Thymus (tissue), 14 donors: ENCODE measurements at places on chromosomes 3 and 15. TPM values are rescaled to one million over a fixed set of nuclear protein-coding genes. Genes with fewer than 3 reads are reported as not detected.

GRCh38 chr3:122774564-122774963, 19.1 kb downstream of the HSPBAP1 start:
- peaks cover 2% of the 10 kb centered on the region for H3K36me3 ChIP-seq
- DNase-seq: no peak
- no peaks in the 10 kb centered on the region for H3K27me3 ChIP-seq

GRCh38 chr15:60793656-60794055, 314.7 kb upstream of the ICE2 start:
- H3K4me3 ChIP-seq: no peak overlapping the region
- no peak for DNase-seq
- H3K36me3 ChIP-seq: no peaks in the 10 kb centered on the region
- H3K27ac ChIP-seq: no peak overlapping the region
- H3K4me1 ChIP-seq: no peaks in the 10 kb centered on the region

DNA sequence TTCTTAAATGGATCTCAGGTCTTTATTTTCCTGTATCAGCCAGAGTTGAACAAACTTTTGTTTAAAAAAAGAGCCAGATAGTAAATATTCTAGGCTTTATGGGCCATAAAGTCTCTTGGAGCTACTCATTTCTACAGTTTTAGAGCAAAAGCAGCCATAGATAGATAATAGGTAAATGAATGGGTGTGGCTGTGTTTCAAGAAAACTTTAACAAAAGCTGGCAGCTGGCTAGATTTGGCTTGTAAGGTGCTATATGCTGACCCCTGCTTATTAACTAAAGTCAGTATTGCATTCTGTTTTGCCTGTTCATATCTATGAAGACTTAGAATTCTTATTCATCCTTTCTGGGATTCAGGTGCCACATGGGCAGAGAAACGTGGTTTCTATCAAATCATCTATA, 29.0 kb downstream of the MFN1 start:
- no peak for DNase-seq
- H3K4me1 ChIP-seq: no peaks in the 10 kb centered on the region
- H3K36me3 ChIP-seq: peaks cover 18% of the 10 kb centered on the region
- no peak overlapping the region for H3K27ac ChIP-seq

GRCh38 chr3:24550588-24550987, 55.9 kb upstream of the THRB start:
- DNase-seq: no peak
- no peaks in the 10 kb centered on the region for H3K27me3 ChIP-seq
- no peak overlapping the region for H3K4me3 ChIP-seq
- H3K27ac ChIP-seq: no peak overlapping the region
- no peaks in the 10 kb centered on the region for H3K36me3 ChIP-seq

- no peak overlapping the region for H3K27ac ChIP-seq
- H3K4me1 ChIP-seq: no peaks in the 10 kb centered on the region
- H3K27me3 ChIP-seq: no peaks in the 10 kb centered on the region
These were observed 11.0 kb downstream of the NDUFB5 start for GRCh38 chr3:179615458-179616173.

DNA sequence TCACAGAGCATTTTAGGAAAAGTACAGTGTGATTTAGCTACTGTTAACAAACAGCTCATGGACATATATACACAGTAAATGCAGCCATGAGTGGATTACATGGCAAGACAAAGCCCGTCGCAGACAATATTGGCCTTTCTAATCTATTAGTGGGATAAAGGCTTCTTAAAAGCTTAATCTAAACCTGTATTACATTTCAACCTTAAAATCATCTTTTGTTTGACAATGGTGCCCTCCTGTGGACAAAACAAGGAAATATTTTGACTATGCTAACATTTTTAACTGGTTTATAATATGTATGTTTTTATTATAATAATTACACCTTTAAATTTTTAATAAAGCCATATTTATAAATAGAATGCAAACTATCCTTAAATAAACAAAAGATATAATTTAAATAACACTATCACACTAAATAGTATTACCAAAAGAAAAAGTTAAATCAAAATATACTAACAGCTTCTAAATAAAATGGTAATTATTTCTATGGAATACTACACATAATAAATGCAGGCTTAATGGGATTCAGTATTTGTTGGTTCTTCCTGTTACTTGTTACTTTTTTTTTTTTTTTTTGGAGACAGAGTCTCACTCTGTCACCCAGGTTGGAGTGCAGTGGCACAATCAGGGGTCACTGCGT, 38.6 kb downstream of the TAFA4 start:
- DNase-seq: no peak
- H3K27me3 ChIP-seq: no peaks in the 10 kb centered on the region
- no peaks in the 10 kb centered on the region for H3K36me3 ChIP-seq
- H3K4me3 ChIP-seq: no peak overlapping the region
- H3K4me1 ChIP-seq: no peaks in the 10 kb centered on the region
- H3K27ac ChIP-seq: no peak overlapping the region

- peak overlapping the region; percentile 88 for H3K27ac ChIP-seq
- H3K4me3 ChIP-seq: no peak overlapping the region
- peaks cover 74% of the 10 kb centered on the region for H3K4me1 ChIP-seq
- no peaks in the 10 kb centered on the region for H3K27me3 ChIP-seq
- peaks cover 17% of the 10 kb centered on the region for H3K36me3 ChIP-seq
These were observed 51.5 kb downstream of the TGFBR2 start for GRCh38 chr3:30657914-30658313.

DNA sequence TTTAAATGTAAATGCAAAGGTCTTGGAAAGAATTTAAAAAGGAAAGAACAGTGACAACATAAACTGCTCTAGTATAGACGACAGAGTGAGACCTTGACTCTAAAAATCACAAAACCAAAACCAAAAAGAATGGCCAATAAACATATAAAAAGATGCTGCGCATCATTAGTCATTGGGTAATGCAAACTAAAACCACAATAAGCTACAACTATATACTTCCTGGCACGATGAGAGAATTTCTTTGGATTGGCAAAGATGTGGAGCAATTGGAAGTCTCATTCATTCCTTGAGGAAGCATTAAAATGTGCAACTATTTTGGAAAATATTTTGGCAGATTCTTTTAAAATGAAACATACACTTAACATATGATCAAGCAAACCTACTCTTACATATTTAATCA, 98.7 kb upstream of the ZPLD1 start:
- no peak overlapping the region for H3K27ac ChIP-seq
- no peak for DNase-seq
- H3K4me3 ChIP-seq: no peak overlapping the region
- H3K4me1 ChIP-seq: no peaks in the 10 kb centered on the region
- H3K36me3 ChIP-seq: no peaks in the 10 kb centered on the region

GRCh38 chr3:32384938-32385337, 6.7 kb upstream of the CMTM7 start:
- no peaks in the 10 kb centered on the region for H3K36me3 ChIP-seq
- no peak for DNase-seq
- no peaks in the 10 kb centered on the region for H3K27me3 ChIP-seq
- no peak overlapping the region for H3K4me3 ChIP-seq
- H3K4me1 ChIP-seq: peaks cover 2% of the 10 kb centered on the region
- no peak overlapping the region for H3K27ac ChIP-seq

DNA sequence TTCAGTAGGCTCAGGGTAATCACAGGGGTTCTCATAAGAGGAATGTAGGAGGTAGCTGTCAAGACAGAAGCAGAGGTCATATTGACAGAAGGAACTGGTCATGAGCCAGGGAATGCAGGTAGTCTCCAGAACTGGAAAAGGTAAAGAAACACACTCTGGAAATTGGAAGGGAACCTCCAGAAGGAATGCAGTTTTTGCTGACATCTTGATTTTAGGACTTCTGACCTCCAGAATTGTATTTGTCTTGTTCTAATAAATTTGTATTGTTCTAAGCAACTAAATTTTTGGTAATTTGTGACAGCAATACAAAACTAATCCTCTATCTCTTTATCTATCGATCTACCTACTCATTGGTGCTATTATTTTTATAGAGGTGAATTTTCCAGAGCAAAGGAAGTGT, 49.2 kb downstream of the OTOL1 start:
- H3K4me3 ChIP-seq: no peak overlapping the region
- H3K36me3 ChIP-seq: no peaks in the 10 kb centered on the region
- no peaks in the 10 kb centered on the region for H3K4me1 ChIP-seq
- no peak overlapping the region for H3K27ac ChIP-seq
- no peak for DNase-seq
- no peaks in the 10 kb centered on the region for H3K27me3 ChIP-seq

- H3K4me3 ChIP-seq: no peak overlapping the region
- H3K27me3 ChIP-seq: no peaks in the 10 kb centered on the region
- no peaks in the 10 kb centered on the region for H3K36me3 ChIP-seq
These were observed 36.1 kb downstream of the BNC1 start for GRCh38 chr15:83248151-83249029.

- H3K36me3 ChIP-seq: no peaks in the 10 kb centered on the region
- no peaks in the 10 kb centered on the region for H3K4me1 ChIP-seq
- no peak for DNase-seq
These were observed 260.4 kb upstream of the KCNMB2 start for GRCh38 chr3:178275793-178276192.

DNA sequence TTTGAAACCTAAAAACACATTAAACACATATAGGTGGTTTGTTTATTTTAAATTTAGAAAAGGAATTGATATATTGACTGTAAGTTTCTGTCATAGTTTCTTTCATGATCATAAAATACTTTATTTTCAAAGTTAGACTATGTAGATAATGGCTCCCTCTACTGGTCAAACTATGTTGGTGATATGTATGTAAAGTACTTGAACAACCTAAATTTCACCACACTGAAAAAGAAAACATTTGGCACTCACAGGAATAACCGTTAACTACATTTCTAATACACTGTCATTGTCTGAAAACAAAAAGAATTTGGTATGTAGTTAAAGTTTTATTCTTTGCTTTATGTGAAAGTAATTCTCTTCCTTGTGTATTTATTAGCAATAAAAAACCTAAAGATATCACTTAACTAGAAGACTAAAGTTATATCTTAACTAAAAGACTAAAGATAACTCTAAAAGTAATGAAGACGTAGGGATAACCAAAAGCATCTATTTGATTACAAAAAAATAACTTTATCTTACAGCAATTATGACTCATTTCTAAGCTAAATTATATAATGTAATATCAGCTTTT, 427.5 kb downstream of the VGLL3 start:
- H3K4me3 ChIP-seq: no peak overlapping the region
- no peaks in the 10 kb centered on the region for H3K27me3 ChIP-seq
- DNase-seq: peak; percentile 5
- H3K36me3 ChIP-seq: no peaks in the 10 kb centered on the region
- no peaks in the 10 kb centered on the region for H3K4me1 ChIP-seq

DNA sequence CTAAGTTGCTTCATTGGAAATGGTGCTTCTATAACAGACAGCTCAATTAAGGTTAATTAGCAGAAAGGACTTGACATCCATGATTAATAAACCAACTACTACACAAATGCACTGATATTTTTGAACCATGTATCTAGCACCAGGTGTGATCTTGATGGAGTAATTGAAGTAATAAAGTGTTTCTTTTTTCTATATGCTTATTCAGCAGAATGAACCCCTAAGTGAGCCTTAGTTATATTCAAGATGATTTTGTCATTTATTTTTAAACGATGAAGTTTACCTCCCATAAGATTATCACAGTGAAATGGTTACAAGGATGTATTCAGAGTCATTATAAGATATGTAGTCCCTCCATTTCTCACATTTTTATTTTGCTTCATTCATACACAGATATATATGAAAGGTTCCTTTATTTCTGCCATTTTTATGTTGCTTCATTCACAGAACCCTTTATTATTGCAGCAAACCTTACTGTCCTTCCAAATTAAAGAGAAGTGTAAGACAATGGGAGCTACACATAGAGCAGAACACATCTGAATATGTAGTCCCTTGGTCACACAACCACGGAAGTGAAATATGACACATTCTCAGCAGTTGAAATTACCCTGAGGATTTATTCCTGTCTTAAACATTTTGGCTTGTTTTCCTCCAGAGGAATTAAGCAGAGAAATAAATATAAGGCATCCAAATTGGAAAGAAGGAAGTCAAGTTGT, 295.0 kb downstream of the RAP2B start:
- no peak overlapping the region for H3K27ac ChIP-seq
- H3K4me3 ChIP-seq: no peak overlapping the region
- no peaks in the 10 kb centered on the region for H3K4me1 ChIP-seq
- H3K36me3 ChIP-seq: no peaks in the 10 kb centered on the region

DNA sequence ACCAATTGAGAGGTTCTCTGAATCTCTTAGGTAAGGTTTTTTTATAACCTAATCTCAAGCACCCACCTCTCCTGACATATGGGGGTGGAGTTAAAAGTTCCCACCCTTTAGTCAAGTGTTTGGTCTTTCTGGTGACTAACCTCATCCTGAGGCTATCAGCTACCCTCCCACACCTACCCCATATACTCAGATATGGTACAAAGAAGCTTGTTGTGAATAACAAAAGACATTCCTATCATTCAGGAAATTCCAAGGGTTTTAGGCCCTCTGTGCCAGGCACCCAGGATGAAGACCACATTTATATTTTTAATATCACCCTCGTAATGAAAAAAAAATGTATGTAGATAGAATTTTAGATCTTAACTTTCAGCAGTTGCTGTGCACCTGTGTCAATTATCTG, 9.0 kb downstream of the CHMP2B start:
- H3K4me3 ChIP-seq: no peak overlapping the region
- no peaks in the 10 kb centered on the region for H3K36me3 ChIP-seq
- H3K27me3 ChIP-seq: no peaks in the 10 kb centered on the region
- no peaks in the 10 kb centered on the region for H3K4me1 ChIP-seq
- H3K27ac ChIP-seq: no peak overlapping the region

- H3K27ac ChIP-seq: no peak overlapping the region
- no peaks in the 10 kb centered on the region for H3K36me3 ChIP-seq
- H3K27me3 ChIP-seq: no peaks in the 10 kb centered on the region
- no peaks in the 10 kb centered on the region for H3K4me1 ChIP-seq
- H3K4me3 ChIP-seq: no peak overlapping the region
These were observed 47.6 kb downstream of the IL16 start for GRCh38 chr15:81244306-81244705.

DNA sequence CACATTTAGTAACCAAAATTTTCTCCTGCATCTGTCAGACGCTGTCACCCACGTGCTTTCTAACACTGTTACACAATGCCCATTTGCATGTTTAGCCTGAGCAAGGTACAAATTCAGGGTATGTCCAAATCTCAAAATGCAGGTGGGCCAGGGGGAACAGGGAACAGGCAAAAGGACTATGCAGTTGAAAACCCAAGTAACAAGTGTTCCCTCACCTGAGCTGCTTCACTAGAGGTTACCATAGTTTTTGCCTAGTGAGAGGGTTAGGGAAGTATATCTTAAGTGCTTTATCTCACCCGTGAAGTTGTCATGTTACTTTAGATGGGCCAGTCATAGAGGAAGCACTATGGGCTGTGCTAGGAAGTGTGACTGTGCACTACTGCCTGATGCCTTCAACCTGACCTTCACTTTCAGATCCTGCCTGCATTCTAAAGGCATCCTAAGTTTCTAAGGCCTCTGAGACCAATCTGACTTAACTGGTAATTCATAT, 6.0 kb upstream of the TMEM87A start:
- H3K27me3 ChIP-seq: no peaks in the 10 kb centered on the region
- H3K27ac ChIP-seq: no peak overlapping the region
- DNase-seq: no peak
- H3K36me3 ChIP-seq: peaks cover 24% of the 10 kb centered on the region
- H3K4me1 ChIP-seq: peaks cover 12% of the 10 kb centered on the region

- no peak for DNase-seq
- no peaks in the 10 kb centered on the region for H3K36me3 ChIP-seq
- H3K27me3 ChIP-seq: no peaks in the 10 kb centered on the region
These were observed 122.0 kb upstream of the RGMA start for GRCh38 chr15:93210995-93211394.

- peak; percentile 31 for DNase-seq
- peaks cover 23% of the 10 kb centered on the region for H3K4me1 ChIP-seq
- no peak overlapping the region for H3K27ac ChIP-seq
These were observed 3.0 kb downstream of the PPM1L start for GRCh38 chr3:160758929-160759577.

The CFAP92 gene
- 10.0 TPM for total RNA-seq

The MYO1E gene
- total RNA-seq: 15.5 TPM

The SLC9C1 gene
- total RNA-seq: 0.94 TPM

The LRTM1 gene
- 0.47 TPM for total RNA-seq

The PRRT3 gene
- 1.4 TPM for total RNA-seq

The PLSCR5 gene
- total RNA-seq: not detected

The CCDC80 gene
- total RNA-seq: 13.6 TPM

The AHSG gene
- 0.33 TPM for total RNA-seq
